Stimulated activated CD8-positive, alpha-beta memory T cell treated with anti-CD3 and anti-CD28 coated beads, Interleukin-2, amount 100 ng/mL, for 1 hour (primary cell): ENCODE measurements at places on chromosomes 7 and 10.

DNA sequence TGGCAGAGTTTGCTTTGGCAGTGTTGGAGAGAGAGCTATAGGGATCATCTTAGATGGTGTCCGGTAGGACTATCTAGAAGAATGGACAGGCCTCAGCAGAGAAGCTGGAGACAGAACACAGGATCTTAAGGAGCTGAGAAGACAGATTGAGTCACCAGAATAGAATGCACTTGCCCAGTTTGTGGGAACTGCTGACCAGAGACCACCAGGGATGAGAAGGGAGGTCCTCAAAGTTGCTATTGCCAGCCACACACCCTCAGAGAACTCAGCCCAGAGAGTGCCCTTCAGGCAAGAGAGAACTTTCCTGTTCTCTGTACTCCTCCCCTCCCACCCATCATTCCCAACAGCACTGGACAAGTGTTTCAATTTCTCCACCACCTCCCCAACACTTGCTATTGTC is 25.3 kb upstream of the GALNT11 start:
- no peak for DNase-seq

DNA sequence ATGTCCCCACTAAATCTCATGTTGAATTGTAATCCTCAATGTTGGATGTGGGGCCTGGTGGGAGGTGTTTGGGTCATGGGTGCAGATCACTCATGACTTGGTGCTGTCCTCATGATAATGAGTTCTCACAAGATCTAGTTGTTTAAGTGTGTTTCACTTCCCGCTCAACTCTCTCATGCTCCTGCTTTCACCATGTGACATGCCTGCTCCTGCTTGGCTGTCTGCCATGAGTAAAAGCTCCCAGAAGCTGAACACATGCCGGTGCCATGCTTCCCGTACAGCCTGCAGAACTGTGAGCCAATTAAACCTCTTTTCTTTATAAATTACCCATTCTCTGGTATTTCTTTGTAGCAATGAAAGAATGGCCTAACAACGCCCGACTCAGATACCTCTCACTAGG is 6.2 kb upstream of the PSTK start:
- no peak for DNase-seq

- no peak for DNase-seq
These were observed 182.0 kb downstream of the SEMA3E start for GRCh38 chr7:83466956-83467355.

DNA sequence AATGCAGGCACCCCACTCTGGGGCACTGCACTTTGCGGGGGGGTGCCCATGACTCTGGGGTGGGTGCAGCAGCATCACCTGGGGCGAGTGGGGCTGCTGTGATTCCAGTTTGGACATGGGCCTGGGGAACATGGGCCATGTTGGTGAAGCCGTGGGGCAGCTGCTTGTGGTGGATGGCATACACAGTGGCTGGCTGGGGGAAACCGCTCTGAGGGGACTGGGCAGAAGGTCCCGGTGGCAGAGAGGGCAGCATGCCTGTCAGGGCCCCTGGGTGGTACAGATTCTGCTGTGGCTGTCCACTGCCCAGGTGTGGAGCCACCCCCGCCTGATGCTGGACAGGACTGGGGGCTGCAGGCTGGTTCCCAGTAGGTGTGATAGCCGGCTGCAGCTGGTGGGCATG is 57.2 kb downstream of the LRRC72 start:
- no peak for DNase-seq

- no peak for DNase-seq
These were observed 46.6 kb downstream of the INSIG1 start for GRCh38 chr7:155344270-155344617.

DNA sequence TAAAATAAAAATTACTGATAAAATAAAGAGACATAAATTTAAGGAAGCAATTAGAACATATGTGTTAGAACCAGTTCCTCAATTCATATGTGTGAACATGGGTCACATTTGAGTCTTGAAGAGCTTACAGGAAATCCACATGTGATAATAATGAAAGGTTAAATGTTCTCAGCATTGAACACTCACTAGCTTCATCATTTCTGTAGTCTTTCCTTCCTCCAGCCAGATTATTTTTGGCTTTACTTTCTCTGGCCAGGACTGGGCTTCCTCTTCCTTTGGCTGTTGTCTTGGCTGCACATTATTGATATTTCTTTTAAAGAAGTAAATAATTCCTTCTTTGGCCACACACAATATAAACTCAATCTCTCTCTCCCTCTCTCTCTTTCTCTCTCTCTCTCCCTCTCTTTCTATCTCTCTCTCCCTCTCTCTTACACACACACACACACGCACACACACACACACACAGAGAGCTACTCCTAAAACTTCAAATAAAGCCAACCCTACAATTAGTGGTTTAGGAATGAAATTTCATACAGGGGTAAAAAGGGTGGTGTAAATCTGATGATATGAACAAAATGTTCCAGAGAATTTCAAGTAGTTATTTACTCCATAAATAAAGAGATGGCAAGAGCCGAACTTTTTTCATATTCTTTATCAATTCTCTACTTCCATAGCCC is 171.2 kb downstream of the REEP3 start:
- DNase-seq, result no peak

DNA sequence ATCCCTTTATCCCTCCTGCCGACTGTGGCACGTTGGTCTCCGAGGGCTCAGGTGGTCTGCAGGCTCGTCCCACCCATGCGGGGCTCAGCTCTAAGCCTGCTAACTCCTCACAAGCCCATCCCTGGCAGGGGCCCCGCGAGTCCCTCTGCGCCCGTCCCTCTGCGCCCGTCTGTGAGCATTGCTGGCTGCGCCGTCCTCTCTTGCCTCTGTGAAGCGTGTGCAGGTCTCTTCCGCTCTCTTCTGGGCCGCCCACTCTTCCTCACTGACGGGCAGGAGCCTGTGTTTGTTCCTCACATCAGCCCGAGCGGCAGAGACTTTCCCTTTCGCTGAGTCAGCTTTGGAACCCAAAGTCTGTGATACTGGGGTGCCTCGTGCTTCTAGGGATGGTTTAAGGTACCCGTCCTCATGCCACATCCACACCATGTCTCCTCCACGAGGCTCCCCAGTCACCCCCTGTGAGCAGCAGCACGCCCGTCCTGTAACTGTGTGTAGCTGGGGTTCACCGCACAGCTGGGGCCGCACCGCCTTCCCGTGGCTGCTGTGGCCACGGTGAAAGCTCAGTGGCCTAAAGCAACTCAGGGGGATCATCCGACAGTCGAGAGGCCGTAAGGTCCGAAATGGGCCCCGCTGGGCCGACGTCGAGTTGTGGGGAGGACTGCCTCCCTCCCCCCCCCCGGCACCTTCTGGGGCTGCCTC is 35.5 kb downstream of the ADGRA1 start:
- DNase-seq, result no peak

GRCh38 chr7:138204285-138204981 is 128.2 kb downstream of the AKR1D1 start:
- no peak for DNase-seq

GRCh38 chr7:37394158-37394557 is 54.5 kb downstream of the ELMO1 start:
- no peak for DNase-seq

- DNase-seq, result no peak
These were observed 7.2 kb upstream of the SRI start for GRCh38 chr7:88226886-88227516.

DNA sequence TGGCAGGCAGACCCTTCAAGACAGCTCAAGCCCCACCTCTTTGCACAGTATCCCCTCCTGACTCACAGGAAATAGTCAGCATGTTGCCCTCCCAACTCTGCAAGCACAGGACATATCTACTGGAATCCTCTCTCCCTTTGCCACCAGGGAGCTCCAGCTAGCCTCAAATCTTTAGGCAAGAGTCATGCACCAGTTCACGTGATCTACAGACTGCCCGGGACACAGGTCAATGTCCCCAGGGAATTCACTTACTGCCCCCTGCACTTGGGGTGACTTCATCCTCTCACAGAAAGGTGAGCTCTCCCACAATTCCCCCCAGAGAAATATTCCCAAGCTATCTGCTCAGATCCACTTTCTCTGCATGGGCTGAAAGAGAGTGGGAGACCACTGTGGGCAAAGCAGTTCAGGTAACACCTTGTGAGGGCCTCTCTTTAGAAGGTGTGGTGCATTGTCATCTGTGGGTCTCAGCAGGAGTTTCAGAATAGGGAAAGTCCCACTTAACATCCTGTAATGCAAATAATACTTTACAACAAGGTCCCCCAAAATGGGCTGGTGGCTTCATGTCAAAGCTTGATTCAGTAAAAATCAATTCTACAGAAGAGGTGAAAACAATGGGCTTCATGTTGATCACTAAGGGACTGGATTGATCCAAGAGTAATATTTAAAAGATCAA is 129.9 kb downstream of the NOC3L start:
- DNase-seq, result no peak

GRCh38 chr10:8731121-8732095 is 676.9 kb downstream of the GATA3 start:
- DNase-seq, result no peak

DNA sequence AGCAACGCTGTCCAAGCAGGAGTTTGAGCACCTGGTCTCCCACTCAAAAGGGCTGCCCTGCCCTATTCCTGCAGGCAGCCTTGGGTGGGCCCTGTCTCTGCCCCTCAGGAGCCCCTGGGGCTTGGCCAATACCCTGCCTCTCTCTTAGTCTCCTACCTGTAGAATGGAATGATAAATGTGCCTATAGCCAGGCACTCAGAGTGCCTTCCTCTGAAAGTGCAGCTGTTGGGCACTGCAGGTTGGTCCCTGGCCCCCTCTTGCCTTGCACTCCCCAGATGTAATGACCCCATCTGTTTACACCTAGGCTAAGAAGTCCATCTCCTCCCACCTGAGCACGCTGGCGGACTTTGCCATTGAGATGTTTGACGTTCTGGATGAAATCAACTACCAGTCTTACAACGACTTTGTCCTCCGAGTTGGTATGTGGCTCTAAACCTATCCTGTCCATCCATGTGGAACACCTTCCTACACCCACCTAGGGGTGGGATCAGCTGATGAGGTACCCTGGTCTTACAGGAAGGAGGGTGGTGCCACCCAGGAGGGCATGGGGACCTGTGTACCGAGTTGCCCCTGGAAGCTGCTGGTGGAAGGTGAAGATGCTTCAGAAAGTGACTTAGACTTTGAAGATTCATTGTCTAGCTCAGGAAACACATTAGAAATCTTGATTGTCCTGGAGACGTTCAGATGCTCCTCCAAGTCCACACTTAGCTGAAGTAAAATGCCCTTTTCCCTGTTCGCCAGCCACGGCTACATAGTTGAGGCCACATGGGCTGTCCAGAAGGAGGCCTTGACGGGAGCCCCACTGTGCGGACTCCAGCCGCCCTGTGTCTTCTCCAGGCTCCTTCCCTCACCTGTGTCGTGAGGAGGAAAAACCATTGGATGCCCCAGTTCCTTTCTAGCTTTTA is 134.1 kb downstream of the ADCY1 start:
- DNase-seq, result no peak

DNA sequence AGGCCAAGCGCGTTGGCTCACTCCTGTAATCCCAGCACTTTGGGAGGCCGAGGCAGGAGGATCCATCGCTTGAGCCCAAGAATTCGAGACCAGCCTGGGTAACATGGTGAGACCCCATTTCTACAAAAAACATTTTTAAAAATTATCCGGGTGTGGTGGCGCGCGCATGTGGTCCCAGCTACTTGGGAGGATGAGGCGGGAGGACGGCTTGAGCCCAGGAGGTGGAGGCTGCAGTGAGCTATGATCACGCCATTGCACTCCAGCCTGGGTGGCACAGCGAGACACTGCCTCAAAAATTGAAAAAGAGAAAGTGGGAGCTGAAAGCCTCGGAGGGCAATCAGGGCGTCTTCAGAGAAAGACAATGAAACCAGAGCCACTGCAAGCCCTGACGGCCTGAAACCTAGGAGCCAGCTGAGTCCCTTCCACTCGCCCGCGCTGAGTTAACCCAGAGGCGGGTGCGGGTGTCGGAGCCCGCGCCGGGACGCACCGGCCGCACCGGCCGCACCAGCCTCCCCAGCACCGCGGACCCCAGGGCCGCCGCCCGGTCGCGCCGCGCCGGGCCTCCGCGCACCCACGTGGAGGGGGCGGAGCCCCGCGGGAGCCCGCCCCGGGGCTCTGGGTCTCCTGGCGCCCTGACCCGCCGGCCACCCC is 22.4 kb downstream of the ZFAND2A start:
- no peak for DNase-seq

DNA sequence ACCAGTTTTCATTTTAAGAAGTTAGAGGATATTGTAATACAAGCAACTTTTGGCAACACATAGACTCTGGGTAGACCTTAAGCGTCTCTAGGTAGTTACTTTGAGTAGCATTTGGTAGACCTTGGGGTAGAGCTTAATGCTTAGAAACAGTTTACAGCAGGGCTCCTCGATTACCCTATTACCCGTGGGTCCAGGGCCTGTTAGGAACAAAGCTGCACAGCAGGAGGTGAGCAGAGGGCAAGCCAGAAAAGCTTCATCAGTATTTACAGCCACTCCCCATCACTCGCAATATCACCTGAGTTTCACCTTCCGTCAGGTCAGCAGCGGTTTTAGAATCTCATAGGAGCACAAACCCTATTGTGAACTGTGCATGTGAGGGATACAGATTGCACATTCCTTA is 173.5 kb downstream of the TSPAN12 start:
- no peak for DNase-seq

GRCh38 chr7:127678947-127679346 is 27.0 kb downstream of the SND1 start:
- no peak for DNase-seq

- no peak for DNase-seq
These were observed 57.8 kb downstream of the EBLN1 start for GRCh38 chr10:22159979-22160378.

- DNase-seq, result no peak
These were observed 60.9 kb downstream of the ANKRD7 start for GRCh38 chr7:118285358-118285757.

DNA sequence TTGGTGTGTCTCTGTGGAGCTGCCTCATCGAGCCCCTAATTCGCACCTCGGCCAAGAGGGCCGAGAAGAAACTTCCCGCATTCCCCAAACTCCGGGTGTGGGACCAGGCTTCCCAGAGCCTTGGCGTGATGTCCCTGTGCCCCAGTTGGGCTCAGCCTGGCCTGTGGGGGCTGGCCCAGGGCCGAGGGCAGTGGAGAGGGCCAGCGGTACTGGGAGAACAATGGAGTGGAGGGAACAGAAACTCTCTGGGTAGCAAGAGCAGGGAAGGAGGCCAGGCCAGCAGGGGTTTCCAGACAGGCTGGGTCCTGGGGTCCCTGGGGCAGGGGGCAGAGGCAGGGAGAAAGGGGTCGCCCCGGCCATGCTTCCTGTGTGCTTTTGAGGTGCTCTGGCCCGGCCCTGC is 16.0 kb downstream of the TMEM270 start:
- DNase-seq, result no peak

GRCh38 chr7:122046402-122046801 is 97.6 kb downstream of the AASS start:
- DNase-seq, result no peak

DNA sequence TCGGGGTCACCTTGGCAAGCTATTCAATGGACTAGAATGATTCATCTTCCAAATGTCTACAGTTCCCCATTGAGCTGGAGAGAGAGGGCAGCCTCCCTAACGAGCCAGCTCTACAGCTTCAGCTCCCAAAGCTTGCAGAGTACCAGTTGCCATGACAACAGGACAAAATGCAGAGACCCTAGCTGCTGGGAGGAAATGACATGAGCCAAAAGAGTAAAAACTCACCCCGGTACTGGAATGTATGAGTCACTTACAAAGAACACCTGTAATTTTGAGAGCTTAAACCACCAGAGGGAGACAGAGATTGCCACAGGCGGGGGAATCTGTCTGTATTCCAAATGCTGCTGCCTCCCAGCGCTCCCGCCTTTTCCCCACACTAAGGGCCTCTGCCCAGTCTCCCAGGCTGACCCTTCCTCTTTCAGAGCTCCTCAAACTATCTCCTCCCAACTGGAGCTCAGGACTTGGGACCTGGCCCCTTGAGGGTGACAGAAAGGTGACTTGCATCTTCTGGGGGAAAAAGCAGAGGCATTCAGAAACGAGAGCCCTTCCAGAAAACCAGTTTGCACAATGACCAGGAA is 95.5 kb downstream of the CUL2 start:
- DNase-seq, result peak; percentile 5

GRCh38 chr7:40780460-40780859 is 645.7 kb downstream of the SUGCT start:
- no peak for DNase-seq
